Psoas muscle (tissue), 8 donors: ENCODE measurements at places on chromosomes 5 and 9. TPM values are rescaled to one million over a fixed set of nuclear protein-coding genes. Genes with fewer than 3 reads are reported as not detected.

Gene SNCAIP
- total RNA-seq: 0.27 TPM

Gene CCL27
- 0.25 TPM for total RNA-seq

Gene SAXO1
- total RNA-seq: 0.08 TPM

Gene AFAP1L1
- 29.7 TPM for total RNA-seq

Gene GPR21
- total RNA-seq: not detected

GRCh38 chr5:163846512-163846911, 341.1 kb downstream of the MAT2B start:
- no peak for DNase-seq

DNA sequence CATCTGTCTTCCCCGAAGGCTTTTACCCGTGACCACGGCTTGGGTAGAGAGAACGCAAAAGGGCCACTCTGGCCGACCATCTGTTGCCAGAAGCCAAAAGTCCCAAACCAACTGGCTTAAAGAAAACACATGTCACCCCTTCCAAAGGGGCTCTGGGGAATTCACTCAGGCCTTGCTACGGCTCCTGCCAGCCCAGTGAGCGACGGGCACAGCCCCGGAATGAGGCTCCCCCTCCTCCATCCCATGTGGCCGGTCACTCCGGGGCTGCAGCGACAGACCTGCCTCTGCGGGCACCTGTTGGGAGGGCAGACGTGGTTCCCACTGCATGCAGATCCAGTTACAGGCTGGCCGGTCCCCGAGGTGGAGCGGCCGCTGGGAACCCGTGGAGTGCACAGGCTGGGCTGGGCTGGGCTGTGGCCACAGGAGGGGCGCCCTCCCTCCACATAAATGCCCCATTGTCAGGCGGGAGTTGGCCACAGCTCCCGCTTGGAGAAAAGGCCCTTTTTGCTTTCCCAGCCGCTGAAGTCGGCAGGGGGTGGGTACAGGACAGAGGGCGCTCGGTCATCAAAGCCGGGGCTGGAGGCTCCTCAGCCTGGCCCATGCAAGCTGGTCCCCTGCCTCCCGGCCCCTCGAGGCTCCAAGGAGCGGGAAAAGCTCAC, 19.9 kb downstream of the NOTCH1 start:
- DNase-seq: no peak

GRCh38 chr9:14231196-14231990, 82.5 kb downstream of the NFIB start:
- DNase-seq: no peak

DNA sequence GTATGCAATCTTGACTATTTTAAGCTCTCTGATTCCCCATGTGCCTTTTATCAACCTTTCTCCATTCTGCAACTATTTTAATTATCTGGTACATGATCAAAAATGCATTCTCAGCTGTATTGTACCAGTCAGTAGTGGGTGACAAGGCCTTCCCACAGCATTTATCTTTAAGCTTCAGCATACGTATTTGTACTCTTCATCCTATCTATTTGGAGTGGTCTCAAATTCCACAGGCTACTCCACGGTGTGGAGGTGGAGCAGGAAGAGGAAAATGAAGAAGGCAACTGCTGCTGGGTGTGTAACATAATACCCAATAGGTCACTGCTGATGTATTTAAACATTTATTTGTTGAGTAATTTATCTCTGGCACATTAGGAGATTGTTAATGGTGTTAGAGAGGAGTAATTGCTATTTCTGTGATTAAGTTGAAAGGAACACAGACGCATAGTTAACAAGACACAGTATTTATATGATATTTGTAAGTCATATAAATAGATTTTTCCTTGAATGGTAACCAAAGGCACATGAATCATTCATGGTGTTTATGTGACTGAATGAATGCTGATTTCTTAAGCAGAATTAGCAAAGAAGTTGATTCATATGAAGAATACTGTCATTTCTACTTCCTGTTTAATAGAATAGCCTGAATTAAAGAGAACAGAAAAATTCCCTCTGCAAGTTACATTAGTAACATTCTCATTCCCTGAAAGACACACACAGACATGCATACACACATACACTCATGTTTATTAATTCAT, 153.8 kb upstream of the NR3C1 start:
- DNase-seq: no peak

GRCh38 chr5:61048534-61048933, 103.5 kb downstream of the NDUFAF2 start:
- DNase-seq: no peak

- no peak for DNase-seq
Measured at GRCh38 chr9:29456940-29457339, 1883.7 kb upstream of the C9orf72 start.

GRCh38 chr9:82584349-82584863, 478.5 kb downstream of the RASEF start:
- DNase-seq: no peak
